ENCODE measurements at places on chromosomes 12 and 14.

- no peak for DNase-seq
These were observed 98.5 kb upstream of the PLEKHA5 start for GRCh38 chr12:19031032-19031431.

DNA sequence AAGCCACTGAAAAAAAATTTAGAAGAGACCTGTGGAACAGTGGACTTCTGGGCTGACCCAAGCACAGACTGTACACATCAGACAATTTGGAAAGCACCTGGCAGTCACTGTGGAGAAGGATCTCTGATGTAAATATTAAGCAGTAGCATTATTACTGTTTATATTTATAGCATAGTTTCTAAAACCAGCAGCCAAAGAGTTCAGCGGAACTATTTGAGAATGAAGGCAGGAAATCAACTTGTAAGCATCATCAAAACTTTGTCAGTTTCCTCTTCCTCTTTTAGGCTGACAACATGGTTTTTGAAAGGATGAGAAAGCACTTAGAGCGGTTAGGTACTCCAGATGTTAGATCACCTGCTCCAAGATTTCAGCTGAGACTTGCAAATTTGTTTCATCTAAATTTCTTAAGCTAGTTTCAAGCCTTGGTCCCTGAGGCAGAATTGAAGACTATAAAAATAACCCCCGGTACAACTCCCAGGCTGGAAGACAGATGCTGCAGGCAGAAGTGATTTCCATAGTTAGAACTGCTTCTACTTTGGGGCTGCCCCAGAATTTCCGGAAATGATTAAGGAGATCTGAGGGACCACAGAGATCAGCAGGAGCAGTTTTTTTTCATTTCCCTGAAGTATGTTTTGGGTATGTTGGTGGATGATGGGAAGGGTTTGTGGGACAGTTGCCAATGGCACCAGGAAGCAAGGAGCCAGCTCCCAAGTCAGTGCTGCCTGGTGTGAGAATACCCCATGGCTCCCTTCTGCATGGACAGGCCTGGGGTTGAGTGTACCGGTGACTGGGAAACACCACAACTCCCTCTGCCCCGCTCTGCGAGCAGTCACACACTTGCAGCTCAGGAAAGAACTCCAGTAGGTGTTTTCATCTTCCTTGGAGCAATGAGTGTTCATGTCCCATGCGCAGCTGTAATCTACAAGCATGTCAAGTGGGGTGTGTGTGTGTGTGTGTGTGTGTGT lies 354.5 kb downstream of the NUAK1 start:
- DNase-seq: no peak

- peak; percentile 78 for DNase-seq
These were observed at the start of gene DYRK2 for GRCh38 chr12:67648521-67649260. TSS of gene DYRK2 (plus strand) at chr12:67648745. CDS start at chr12:67649134, 389 bp downstream.

DNA sequence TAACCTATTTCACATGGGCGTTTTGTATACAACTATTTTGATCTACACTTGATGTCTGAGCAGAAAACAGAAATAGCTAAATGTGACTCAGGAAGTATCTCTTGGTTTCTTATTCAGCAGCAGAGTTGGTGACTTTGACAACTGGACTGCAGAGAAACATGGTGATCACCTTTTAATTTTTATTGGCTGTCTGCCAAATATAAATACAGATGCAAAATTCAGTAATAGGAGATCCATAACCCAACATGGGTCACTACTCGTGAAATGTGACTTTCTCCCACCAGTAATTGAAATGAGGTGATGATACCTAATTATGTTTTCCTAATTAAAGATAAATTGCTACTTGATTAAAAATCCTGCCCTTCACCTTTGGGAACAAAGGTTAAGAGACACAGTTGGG lies 487.1 kb downstream of the NELL2 start:
- no peak for DNase-seq

DNA sequence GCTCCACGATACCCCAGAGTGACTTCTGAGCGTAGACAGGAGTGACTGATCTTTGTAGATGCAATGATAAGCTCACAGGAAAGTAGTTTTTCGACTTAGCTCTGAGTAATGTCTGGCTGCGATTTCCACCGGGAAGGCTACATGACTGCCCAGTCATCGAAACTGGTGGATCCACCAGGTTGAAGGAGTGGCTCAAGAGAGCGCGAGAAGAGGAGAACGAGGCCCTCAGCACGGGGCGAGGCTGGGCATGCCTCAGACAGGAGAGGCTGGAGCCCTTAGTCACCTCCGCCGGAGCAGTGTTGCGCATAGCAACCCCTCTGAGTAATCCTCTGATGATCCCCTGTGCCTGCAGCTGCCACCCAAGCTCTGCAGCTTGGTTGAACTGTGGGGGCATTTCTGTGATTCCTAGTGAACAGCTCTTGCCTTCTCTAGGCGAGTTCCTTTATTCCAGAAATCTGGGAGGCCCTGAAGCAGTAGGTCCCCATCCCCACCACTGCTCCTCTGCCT lies 25.6 kb downstream of the ELK3 start:
- peak; percentile 73 for DNase-seq

- DNase-seq: no peak
These were observed 17.4 kb downstream of the GALNT4 start for GRCh38 chr12:89507015-89507824.

- DNase-seq: no peak
These were observed 152.1 kb downstream of the METTL25 start for GRCh38 chr12:82510386-82510785.

GRCh38 chr14:63510538-63510937 lies 32.6 kb downstream of the PPP2R5E start:
- DNase-seq: no peak

GRCh38 chr14:29895591-29896083 lies 32.0 kb downstream of the PRKD1 start:
- DNase-seq: peak; percentile 2

- no peak for DNase-seq
These were observed 54.2 kb downstream of the C12orf42 start for GRCh38 chr12:103441437-103442181.

DNA sequence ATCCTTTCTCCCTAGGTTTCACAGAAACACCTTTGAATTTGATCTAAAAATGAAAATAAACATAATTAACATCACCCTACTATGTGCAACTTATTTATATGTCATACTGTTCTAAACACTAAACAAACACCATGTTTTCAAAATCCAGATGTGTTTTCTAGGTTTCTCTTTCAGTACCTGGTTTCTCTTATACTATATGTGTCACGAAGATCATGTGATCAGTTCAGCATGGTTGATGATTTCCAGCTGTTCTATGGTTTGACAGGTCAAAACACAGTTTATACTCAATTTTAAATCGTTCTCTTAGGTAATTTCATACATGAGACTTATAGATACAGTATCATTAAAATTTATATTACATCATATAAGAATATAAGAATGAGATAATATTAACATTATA lies 373.1 kb downstream of the SOX5 start:
- DNase-seq: no peak

- no peak for DNase-seq
These were observed 17.8 kb downstream of the TAS2R50 start for GRCh38 chr12:10968765-10969456.

- DNase-seq: no peak
These were observed 491.4 kb downstream of the APAF1 start for GRCh38 chr12:99136516-99136915.

DNA sequence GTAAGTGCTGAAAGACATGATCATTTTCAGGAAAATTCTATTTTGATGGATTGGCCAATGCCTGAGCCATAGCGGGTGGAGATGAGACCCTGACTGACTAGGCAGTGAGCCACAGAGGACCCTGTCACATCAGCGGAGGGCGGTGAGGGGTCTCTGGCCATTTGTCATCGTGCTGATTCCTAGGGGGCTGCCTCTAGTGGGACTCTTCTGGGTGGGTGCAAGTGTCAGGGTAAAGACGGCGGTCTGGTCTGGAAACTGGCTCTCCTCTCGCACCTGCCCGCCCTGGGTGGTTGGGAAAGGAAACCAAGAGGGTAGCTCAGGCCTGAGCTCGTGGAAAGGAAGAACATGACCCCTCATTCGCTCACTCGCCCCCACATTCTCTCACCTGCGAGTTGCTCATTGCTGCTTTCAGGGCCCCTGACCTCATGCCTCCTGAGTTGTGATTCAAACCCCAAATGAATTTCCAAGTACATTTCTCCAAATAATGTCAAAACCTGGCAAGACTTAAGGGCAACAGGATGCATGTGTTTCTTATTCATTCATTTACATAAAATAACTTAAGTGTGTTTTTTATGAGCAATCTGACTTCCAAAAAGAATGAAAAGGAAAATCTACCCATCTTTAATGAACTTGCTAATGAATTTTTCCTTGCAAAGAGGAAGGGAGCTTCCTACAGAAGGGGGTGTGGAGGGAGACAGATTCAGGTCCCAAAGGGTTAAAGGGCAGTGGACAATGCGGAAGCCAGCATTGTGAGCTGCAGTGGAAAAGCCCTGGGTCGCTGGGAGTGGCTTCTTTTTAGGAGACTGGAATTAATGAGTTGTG lies 12.8 kb downstream of the MEG3 start:
- no peak for DNase-seq

GRCh38 chr12:68292151-68292943 lies 38.9 kb upstream of the IL22 start:
- no peak for DNase-seq

DNA sequence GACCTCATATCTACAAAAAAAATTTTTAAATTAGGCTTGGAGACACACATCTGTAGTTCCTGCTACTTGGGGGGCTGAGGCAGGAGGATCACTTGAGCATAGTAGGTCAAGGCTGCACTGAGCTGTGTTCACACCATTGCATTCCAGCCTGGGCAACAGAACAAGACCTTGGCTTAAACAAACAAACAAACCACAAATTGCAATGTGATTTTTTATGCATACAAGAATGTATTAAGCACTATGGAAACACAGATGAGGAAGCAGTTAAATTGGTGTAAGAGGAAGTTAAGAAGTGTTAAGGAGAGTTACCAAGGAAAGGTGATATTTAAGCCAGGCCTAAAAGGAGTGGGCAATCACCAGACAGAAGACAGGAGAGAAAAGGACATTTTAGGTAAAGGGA lies 83.6 kb upstream of the HECTD1 start:
- DNase-seq: no peak

- DNase-seq: no peak
These were observed 80.5 kb downstream of the TMEM260 start for GRCh38 chr14:56659964-56660551.

GRCh38 chr12:47556261-47557030 lies 149.4 kb downstream of the RPAP3 start:
- peak; percentile 4 for DNase-seq

DNA sequence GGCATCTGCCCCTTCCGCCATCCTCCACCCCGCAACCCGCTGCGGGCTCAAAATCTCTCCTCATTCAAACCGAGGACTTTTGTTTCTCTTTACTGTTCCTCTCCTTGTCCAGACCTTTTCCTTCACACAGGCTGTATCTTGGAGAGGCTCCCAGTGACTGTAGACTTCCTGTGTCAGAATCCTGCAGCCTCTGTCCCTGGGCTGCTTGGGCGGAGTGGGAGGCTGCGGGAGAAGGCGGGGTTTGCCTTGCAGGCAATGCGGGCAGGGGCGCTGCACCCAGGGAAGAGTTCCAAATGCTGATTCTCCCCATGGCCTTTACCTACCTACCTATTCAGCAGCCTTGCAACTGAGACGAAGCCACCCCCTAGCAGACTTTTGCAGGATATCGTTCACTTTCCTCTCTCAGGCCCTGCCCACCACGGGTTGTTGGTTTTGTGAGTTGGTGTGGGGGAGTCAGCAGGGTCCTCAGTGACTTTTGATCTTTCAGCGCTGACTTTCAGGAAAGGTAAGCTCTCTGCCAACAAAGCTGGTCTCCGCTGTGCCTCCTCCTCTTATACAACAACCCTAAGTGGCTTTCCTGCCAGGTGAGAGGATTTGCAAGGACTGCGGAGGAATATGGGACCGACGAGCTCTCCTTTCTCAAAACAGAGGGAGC lies 79.0 kb upstream of the KCNA1 start:
- DNase-seq: no peak

DNA sequence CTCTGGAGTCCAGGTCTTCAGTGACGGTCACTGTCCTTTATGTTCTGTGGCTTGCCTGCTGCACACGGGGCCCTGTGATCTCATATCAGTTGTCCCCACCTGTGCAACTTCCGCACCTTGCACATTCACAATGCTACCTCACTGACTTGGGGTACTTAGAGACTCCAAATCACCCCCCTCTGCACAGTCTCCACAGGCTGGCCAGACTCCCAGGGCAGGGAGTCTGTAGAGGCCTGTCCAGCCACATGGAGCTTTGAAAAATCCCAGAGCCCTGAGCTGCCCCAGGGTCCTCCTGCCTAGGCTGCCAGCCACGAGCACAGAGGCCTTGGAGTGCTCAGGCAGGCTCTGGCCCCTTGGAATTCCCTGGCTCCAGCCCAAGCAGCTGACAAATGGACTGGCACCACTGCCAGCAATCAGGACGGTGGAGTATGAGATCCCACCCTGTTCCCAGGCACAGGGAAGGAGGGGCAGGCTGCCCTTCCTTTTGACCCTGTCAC lies 26.4 kb downstream of the CMKLR1 start:
- peak; percentile 54 for DNase-seq

Measured in ELF-1 (cell line).